Activated T-helper 1 cell treated with anti-CD3 and anti-CD28 coated beads, Interleukin-2, amount 50 U/mL, for 16 hours (primary cell): ENCODE measurements at places on chromosomes 3 and 15.

DNA sequence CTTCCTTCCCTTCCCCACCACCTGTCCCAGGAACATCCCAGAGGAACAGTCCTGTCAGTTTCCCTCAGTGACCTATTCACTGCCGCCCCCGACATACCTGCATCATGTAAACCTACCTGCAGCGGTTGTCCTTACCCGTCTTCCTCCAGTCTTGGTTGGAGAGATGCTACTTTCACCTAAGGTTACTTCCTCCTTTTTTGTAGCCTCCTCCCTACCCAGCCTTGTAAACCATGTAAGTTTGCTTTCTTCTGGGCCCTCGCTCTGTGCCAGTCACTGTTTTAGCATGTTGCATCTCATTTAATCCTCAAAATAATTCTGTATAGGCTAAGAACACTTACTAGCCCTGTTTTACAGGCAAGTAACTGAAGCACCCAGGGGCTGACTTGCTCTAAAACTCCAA is 58.3 kb downstream of the GPR171 start:
- no peak for DNase-seq

DNA sequence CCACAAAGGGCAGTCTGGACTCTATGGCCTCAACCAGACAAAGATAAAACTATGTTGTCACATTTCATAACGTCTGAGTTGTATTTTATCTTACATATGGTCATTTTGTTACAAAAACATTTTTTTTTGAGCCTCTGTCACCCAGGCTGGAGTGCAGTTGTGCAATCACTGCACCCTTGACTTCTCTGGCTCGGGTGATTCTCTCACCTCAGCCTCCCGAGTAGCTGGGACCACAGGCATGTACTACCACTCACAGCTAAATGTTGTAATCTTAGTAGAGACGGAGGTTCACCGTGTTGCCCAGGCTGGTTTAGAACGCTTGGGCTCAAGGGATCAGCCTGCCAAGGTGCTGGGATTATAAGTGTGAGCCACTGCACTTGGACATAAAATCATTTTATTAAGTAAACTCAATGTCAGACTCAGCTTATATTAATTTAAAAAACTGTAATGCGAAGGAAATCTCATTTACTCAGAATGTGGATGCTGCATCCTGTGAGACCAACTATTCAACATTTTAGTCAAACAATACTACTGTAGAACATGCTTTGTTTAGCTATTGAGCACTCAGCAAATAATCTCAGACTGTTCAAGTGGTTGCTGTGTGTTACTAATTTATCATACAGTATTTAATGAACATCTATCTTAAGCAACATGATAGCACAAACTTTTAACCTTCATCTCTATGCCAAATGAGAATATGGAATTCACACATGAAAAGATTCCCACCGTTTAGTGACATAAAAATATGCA is 209.2 kb downstream of the TBL1XR1 start:
- DNase-seq = no peak

GRCh38 chr15:80803580-80804525 is 24.7 kb downstream of the CEMIP start:
- no peak for DNase-seq

DNA sequence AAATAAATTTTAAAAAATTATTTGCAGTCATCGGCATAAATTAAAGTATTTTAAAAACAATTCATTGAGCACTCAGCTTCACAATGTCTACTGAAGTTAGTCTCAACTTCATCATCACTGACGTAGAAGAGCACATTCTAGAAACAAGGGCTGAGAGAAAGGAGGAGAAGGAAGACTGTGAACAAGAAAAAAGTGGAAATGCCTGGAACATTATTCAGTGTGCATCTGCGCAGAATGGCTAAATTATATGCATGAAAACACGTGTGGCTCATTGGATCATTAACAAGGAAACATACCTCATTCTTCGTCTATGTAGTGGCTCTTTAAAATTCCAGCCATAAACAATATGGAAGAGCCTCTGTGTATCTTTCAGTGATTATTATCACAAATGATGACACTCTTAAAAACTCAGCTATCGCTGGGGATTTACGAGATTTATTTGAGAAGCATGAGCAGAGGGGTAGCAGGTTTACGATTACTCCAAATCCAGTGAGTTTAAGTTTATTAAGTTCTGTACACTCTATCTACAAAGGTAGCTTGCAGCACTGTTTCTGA is 404.2 kb upstream of the CDIN1 start:
- no peak for DNase-seq

GRCh38 chr3:174767853-174768382 is 91.2 kb upstream of the NAALADL2 start:
- DNase-seq = no peak

- DNase-seq = peak; percentile 23
Observed at GRCh38 chr3:141401573-141402475, 33.5 kb downstream of the ZBTB38 start.

- DNase-seq = no peak
Observed at GRCh38 chr15:50259276-50259675, 6.2 kb downstream of the HDC start.

- no peak for DNase-seq
Observed at GRCh38 chr3:43330981-43331380, 44.6 kb downstream of the SNRK start.

DNA sequence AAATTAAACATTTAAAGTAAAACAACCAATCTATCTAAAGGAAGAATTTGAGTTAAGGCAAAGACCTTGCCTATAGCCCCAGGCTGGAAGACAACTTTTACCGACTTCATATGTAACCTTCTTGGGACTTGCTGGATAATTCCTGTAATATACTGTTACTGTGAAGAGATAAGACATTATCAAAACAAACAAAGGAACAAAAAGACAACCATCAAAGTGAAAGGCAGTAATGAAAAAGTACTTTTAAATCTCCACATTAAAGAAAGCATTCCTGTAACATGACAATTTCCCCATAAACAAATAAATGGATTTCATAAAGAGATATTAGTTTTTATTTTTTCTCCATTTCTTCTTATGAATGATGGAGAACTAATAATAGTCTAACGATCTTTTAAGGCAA is 2.4 kb downstream of the CMTM6 start:
- DNase-seq = no peak

- no peak for DNase-seq
Observed at GRCh38 chr3:187098923-187099512, 40.3 kb downstream of the RPL39L start.

- no peak for DNase-seq
Observed at GRCh38 chr15:93244696-93245660, 156.0 kb upstream of the RGMA start.

DNA sequence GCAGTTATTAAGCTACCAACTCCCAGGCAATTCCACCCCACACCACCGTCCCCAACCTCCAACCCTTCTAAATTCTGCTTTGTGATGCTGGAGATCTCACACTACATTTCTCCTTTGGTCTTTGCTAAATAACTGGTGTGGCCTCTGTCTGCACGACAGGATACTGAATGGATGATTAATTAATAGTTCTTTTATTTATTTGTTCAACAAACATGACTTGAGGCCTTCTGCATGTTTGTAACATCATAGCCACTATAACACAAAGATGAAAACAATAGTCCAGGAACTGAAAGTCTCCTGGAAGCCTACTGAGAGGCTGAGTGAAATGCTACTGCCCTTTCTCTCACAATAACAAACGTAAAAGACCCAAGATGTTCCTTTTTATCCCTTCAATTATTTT is 609.5 kb upstream of the UBE2E2 start:
- no peak for DNase-seq

GRCh38 chr3:33313331-33313730 is 36.1 kb downstream of the FBXL2 start:
- no peak for DNase-seq

- DNase-seq = no peak
Observed at GRCh38 chr3:116179091-116179490, 266.2 kb downstream of the LSAMP start.

DNA sequence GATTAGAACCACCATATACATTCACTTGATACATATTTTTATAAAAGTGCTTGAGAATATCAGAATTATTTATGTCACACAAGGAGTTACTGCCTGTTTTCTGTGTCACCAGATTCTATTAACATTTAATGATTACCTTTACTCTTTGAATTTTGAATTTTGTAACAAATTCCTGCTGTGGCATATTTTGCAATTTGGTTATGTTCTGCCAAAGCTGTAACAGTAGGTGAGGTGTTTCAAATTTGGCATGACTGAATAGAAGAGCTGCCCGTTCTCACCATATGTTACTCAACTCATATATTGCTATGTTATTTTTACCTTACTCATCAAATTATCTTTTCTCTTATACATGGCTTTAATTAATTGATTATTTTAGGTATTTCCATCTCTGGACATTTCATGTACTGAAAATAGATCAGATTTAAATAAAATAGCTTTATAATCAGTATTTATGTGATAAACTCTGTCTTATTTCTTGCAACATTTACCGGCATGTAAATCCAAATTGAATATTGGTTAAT is 18.9 kb downstream of the PML start:
- DNase-seq = no peak

DNA sequence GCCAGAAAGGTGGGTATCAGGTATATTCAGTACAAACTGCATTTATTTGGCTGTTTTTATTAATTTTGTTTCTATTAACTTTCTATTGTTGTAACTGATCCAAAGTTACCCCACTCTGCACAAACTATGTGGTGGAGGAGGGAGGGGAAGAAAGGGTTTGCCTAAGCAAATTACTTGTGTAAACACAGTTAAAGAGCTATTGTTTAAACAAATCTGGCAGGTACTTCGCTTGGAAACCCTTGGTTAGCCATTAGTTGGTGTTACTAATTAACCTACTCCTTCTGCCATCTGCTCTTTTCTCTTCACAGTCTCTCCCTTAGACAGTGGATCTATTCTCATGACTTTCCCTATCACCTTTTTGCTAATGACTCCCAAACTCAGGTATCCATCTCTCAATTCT is 328.4 kb upstream of the NECTIN3 start:
- no peak for DNase-seq

DNA sequence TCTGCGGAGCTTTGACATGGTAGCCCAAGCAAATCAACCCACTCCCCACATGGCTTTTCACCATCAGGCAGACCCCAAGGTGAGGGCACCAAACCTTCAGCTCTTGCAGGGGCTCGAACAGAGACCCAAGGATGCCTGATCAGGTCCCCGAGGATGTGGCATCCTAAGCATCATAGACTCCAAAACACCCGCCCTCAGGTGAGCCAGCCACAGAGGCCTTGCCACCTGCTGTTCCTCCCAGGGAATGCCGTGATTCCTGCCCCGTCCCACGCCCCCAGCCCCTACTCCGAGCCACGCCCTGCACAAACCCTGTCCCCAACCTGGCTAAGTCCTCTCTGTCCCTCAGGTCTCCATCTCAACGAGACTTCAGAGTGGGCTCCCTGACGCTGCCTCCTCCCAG is 34.7 kb upstream of the SLC41A3 start:
- no peak for DNase-seq

GRCh38 chr3:11643201-11643603 is 513 bp downstream of the VGLL4 start:
- DNase-seq = no peak

- no peak for DNase-seq
Observed at GRCh38 chr3:40768046-40768445, 243.3 kb downstream of the ZNF621 start.

DNA sequence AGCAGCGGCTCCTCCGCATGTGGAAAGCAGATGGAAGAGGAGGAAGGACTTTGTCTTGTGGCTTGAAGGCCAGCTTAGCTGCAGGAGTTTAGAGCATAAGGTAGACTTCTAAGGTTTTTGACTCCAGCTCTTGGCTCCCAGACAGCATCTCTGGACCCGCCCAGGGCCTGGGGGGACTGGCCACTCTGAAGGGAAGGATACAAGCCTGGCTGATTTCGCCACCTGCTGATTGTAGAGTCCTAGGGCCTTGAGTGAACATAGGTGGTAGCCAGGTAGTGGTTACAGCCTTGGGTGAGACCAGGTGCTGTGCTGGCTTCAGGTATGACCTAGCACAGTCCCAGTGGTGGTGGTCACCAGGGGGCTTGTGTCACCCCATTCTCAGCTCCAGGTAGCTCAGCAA is 48.4 kb upstream of the RPL35A start:
- no peak for DNase-seq

DNA sequence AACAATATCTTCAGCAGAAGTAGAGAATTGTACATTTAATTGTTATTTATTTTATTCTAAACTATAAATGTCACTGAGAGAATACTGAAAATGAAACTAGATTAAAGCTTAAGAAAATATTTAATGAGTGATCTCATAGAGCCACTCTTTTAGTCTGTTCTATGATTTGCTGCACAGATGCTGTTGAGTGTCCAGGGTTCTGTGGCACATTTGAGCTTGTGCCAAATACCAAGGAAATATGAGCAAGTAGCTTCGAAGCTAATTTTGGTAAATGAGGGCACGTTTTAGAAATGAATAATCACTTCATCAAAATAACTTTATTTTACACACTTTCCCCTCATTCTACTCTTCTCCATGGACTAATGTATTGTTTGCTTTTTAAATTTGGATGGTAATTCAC is 53.6 kb upstream of the THRB start:
- DNase-seq = no peak
